ENCODE measurements at places on chromosomes 1 and 21. TPM values are rescaled to one million over a fixed set of nuclear protein-coding genes. Genes with fewer than 3 reads are reported as not detected.

The SPRR3 gene
- not detected for total RNA-seq

The FAM43B gene
- total RNA-seq = under 0.01 TPM

The MAN1C1 gene
- 4.4 TPM for total RNA-seq

The TDRD5 gene
- total RNA-seq = not detected

The LRRC3 gene
- total RNA-seq = under 0.01 TPM

The FAM78B gene
- 0.26 TPM for total RNA-seq

The CHIA gene
- total RNA-seq = not detected

The RYR2 gene
- total RNA-seq = not detected

The RIMS3 gene
- 0.17 TPM for total RNA-seq

The MUL1 gene
- 19.1 TPM for total RNA-seq
